ENCODE measurements at places on chromosomes 11 and 22.
A peak's percentile ranks its signal among the peaks of the same experiment; 100 is the strongest.

GRCh38 chr11:107810875-107811274 lies 47.7 kb downstream of the SLC35F2 start:
- DNase-seq = no peak

DNA sequence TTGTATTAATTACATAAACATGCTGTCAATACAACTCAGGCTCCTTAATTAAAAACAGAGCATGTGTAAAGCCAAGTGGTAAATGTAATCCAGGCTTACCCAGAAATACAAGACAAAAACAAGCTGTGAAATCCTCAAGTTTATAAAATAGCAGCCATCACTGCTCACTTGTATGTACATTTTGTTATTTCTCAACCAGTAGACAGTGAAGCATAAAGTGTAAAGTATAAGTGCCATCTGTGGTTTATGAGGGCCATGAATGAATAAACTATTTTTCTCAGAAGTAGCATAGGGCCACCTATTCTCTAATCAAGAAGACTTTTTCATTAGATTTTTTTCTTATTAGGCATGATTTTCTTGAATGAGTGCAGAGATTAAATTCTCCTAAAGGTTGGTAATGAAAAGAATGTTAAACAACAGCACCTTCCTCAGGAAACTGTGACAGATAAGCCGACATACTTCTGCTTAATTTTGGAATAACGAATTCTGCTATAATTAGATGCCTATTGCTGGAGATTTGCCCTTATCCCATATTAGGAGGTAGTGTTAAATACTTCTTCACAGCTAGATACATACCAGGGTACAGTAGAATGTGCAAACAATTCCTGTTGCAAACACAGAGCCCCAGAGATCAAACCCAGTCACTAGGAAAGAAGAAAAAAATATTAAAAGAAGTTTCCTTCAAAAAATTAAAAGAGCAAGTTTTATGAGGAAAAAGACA lies 13.0 kb downstream of the SLC5A12 start:
- no peak for DNase-seq

- no peak for DNase-seq
These were observed 104.7 kb upstream of the PAX6 start for GRCh38 chr11:31915867-31916266.

DNA sequence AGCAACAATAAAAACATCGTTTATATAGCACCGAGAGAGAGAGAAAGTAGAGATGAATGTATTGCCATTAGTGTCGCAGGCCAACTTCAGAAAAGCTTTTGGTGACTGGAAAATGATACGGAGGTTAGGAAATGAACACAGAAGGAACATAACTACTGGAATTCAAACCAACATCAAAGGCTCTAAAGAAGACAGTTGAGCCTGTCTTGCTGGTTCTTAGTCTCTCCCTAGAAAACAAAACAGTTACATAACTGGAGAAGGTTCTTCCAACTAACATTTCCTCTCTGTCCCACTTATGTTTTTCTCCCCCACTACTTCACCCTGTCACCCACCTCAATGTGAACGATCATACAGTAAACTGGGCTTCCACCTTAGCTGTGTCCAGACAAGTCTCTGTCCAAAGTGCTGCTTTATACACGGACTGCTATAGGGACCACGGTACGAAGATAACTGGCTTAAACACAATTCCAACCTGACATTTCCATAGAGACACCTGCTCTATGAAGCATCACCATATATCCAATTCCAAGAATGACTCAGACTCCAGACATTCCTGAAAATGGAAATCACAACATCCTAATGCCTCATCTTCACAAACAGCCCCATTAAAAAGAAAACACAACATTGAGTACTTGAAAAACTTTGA lies 85.2 kb upstream of the ARHGAP32 start:
- no peak for DNase-seq

DNA sequence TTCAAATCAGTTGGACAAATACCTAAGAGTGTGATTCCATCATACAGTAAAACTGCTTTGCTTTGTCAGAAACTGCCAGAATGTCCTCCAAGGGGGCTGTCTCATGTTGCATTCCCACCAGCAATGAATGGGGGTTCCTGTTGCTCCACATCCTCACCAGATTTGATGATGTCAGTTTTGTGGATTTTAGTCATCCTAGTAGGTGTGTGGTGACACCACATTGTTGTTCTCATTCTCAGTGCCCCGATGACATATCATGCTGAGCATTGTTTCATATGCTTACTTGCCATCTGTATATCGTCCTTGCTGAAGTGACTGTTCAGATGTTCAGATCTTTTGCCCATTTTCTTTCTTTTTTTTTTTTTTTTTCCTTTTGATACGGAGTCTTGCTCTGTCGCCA lies 37.0 kb downstream of the CDPF1 start:
- no peak for DNase-seq

- DNase-seq = no peak
These were observed 1116.0 kb downstream of the TBC1D22A start for GRCh38 chr22:47878460-47878859.

DNA sequence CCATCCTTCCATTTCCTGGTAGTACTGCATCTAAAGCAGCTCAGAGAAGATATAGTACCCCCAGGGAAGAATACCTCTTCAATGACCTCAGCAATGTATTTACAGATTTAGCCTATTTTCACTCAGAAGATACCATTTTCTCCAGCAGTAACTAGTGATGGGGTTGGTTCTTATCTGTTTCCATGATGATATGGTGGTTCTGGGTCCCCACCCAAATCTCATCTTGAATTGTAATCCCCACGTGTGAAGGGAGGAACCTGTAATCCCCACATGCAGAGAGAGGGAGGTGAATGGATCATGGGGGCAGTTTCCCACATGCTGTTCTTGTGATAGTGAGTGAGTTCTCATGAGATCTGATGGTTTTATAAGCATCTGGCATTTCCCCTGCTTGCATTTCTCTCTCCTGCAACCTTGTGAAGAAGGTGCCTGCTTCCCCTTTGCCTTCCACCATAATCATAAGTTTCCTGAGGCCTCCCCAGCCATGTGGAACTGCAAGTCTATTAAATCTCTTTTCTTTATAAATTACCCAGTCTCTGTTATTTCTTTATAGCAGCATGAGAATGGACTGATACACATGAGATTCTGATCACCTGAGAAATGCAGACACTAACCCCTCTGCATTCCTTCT lies 139.2 kb downstream of the CCDC81 start:
- no peak for DNase-seq

GRCh38 chr11:111334532-111335502 lies 36.5 kb downstream of the POU2AF3 start:
- no peak for DNase-seq

DNA sequence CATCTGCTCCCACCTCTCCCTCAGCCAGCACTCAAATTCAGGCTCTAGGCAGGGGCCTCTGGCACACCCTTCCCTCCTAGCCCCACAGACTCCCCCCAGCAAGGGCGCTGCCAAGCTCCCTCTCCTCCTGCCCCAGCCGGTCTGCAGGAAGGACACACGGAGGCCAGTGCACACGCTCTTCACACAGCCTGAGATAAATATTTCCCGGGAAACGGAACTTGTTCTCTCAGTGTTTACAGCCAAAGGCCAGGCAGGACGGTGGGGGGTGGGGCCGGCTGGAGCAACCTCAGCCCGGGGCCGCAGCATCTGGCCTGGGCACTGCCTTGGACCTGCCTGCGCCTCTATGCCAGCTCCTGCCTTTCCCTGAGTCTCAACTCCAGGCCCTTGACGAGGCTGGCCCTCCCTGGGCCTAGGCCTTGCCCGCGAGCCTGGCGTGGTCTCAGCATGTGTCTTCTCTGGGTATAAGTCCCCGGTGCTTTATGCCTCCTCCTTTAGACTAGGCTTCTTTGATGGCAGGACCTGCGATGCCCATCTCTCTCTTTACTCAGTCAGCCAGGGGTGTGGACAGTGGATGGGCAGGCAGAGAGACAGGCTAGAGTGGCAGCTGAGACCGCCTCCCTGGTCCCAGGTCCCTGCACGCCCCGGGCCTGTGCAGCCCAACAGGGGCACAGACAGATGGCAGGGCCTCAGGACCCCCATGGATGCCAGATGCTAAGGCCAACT lies 48.4 kb downstream of the PDE2A start:
- peak; percentile 75 for DNase-seq

DNA sequence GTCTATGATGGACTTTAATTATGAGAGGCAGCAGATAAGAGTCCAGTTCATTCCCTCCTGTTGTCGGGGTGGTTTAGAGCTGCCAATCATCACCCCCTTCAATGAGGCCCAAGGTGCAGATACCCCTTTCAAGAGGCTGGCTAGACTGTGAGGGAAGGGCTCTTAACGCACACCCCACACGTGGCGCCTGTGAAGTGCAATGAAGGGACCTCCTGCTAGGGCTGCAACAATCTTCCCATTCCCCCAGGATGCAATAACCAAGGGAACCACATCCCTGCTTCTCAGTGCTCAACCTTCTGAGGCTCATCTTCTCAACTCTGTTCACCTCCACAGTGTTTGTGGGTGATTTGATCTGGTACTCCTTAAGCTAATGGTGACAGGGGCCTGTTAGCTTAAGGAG lies 19.0 kb downstream of the TENM4 start:
- DNase-seq = no peak

DNA sequence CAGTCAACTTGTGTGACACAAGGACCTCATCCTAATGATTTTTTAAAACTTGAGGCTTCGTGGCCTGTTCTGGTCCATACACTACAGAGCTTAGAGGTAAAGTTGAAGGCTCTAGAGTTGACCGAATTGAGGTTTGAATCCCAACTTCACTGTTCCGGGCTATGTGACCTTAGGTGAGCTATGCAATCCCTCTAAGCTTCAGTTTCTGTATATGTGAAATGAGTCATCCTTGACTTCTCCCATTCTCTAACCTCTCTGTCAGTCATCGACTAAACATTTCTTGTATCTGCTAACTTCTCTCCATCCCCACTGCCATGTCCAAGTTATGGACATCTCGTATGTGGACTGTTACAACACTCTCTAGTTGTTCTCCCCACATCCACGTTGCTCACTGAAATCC lies 178.2 kb upstream of the TMEM45B start:
- peak; percentile 39 for DNase-seq

- no peak for DNase-seq
These were observed 1.5 kb downstream of the EMID1 start for GRCh38 chr22:29207243-29207550.

DNA sequence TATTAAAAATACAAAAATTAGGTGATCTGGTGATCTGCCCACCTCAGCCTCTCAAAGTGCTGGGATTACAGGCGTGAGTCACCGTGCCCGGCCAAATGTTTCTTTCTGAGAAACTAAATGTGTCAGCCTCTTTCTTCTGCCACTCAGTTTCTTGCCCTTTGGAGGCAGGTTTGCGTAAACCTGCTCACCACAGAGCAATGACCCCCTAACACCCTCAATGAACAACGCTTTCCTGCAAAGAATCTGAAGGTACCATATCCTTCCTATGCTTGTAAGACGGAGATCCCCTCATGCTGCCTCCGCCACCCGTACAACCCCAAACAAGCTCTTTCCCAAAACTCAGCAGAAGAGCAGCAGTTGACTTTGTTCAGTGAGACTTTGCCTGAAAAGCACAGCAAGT lies 38.7 kb upstream of the TTLL12 start:
- DNase-seq = no peak

DNA sequence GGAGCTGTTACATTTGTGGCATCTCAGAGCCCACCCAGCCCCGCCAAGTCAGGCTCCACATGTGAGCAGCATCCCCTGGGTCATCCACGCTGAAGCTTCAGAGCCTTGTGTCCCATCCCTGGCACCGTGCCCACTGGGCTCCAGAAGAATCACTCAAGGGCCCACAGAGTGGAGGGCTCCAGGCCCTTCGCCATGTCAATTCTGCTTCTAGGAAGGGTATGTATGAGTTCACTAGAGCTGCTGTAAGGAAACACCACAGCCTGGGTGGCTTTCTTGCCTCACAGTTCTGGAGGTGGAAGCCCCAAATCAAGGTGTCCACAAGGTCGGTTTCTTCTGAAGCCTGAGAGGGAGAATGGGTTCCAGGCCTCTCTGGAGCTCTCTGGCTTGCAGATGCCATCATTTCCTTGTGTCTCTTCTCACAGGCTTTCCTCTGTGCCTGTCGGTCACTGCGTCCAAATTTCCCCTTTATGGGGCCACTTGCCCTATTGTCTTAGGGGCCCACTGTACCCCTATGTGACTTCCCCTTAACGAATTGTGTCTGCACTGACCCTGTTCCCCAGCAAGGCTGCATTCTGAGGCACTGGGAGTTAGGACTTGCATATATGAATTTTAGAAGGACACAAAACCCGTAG lies 1476.0 kb downstream of the TBC1D22A start:
- DNase-seq = no peak

- DNase-seq = no peak
These were observed 167.1 kb upstream of the TTC12 start for GRCh38 chr11:113147249-113147648.

DNA sequence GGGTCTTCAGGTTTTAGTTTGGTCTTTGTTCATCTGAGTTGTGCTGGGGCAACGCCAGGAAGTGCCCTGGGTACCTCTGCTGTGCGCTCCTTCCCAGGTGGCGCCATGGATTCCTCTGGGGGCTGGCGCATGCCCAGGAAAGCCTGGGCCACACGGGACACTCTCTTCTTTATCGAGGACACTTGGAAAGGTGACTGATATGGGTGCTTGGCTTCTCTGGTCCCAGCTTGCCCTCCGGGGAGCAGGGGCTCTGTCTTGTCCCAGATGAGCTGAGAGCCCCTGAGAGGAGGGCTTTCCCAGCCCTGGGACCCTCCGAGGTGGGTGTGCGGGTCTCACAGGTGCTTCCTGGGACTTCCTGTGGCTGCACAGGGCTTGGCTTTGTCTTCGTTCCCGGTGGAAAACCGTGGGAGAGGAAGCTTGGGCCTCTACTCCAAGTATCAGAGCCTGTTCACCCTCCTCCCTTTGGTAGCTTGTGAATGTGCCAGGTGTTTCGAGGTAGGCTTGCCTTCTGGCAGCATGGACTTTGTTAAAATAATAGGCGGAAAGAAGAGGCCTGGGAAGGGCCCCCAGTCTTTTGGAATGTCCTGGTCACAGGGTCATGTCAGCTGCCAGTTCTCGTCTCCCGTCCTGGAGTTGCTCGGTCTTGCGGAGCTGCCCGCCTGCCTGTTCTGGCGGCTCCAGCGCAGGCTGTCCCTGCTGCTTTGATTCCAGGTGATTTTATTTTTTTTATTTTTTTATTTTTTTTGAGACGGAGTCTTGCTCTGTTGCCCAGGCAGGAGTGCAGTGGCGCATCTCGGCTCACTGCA lies 10.1 kb upstream of the NEAT1 start:
- no peak for DNase-seq

Measured in cardiac fibroblast (primary cell).